ENCODE measurements at places on chromosomes 12 and 14. TPM values are rescaled to one million over a fixed set of nuclear protein-coding genes. Genes with fewer than 3 reads are reported as not detected.

DNA sequence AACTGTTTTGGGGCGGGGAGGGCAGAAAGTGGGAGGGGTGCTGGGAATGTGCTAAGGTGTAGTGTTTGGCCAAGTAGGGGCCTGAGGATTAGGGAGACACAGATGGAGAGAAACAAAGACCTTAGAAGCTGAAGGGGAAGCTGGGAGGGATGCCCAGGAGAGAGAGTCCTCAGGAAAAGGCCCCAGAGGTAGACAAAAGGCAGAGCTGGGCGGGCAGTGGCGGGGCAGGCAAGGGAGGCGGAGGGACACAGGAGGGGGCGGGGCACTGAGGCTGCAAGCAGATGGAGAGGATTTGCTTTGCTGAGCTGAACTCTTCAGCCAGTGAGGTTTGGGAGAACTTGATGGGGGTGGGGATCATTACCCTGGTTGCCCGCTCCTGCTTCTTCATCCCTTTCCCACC is 2.8 kb downstream of the PTMS start:
- ATAC-seq = no peak

Gene VWF
- 1.3 TPM for total RNA-seq

GRCh38 chr12:64890873-64891468 is 66.5 kb downstream of the TBC1D30 start:
- ATAC-seq = peak; percentile 59

Gene SYNE2
- total RNA-seq = 41.3 TPM

Gene TAS2R8
- 0.43 TPM for total RNA-seq

Gene BEGAIN
- 16.0 TPM for total RNA-seq

Gene EIF2S3B
- total RNA-seq = 7.3 TPM

DNA sequence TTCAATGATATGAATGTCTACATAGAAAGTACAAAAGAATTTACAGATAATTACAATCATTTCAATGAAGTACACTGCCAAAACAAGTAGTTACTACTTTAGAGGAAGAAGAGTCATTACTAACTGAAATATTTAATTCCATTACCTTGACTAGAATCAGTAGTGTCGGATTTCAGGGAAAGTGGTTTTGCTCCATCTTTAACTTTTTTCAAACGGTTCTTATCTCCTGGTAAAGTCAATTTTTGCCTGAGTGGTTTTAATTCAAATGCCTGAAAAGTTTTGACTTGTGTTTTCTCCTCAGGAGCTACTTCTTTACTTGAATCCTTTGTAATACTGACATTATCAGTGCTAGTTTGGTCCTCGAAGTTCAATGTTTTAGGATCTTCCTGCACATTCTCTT is 6.9 kb downstream of the ZFC3H1 start:
- ATAC-seq = no peak

DNA sequence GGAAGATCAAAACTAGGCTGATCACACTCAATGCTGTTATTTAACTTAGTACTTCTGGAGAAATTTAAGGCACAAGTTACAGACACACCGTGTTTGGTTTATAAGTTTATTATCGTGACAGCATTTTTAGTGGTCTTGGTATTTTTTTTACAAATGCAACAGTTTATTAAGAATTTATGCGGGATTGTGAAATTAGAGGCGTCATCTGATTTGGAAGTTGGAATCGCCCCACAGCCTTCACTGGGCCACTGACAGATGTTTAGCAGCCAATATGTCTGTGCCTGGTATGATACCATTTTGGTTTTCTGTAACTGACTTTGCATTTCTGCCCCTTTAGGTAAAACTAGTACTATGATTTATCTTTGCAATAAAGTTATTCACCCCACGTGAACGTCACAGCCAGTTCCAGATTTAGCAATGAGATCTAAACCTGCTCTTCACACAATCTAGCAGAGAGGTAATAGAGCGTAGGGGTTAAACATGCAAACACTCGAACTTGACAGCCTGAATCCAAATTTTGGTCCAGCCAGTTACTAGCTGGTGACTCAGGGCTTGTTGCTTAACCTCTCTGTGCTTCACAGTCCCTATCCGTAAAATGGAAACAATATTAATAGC is 73.2 kb upstream of the SSTR1 start:
- no peak for ATAC-seq

GRCh38 chr14:96888593-96888992 is 91.4 kb downstream of the VRK1 start:
- ATAC-seq = no peak

DNA sequence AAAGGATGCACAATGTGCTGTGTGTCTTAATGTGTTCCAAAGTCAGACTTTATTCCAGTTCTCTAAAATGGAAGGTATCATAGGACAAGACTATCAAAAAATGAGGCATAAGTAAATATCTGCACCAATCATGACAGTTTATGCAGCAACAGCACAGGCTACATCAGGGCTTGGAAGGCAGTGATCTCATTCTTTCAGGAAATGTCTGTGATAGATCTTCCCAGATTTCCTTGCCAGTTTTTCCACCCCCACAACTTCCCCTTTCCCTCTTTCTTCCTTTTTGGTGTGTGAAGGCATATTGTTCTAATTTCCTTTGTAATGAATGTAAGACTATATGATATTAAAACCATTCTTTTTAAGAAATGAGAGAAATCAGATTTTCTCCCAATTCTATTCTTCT is 326.7 kb downstream of the ATP23 start:
- no peak for ATAC-seq

Gene FBLN5
- total RNA-seq = 496 TPM

DNA sequence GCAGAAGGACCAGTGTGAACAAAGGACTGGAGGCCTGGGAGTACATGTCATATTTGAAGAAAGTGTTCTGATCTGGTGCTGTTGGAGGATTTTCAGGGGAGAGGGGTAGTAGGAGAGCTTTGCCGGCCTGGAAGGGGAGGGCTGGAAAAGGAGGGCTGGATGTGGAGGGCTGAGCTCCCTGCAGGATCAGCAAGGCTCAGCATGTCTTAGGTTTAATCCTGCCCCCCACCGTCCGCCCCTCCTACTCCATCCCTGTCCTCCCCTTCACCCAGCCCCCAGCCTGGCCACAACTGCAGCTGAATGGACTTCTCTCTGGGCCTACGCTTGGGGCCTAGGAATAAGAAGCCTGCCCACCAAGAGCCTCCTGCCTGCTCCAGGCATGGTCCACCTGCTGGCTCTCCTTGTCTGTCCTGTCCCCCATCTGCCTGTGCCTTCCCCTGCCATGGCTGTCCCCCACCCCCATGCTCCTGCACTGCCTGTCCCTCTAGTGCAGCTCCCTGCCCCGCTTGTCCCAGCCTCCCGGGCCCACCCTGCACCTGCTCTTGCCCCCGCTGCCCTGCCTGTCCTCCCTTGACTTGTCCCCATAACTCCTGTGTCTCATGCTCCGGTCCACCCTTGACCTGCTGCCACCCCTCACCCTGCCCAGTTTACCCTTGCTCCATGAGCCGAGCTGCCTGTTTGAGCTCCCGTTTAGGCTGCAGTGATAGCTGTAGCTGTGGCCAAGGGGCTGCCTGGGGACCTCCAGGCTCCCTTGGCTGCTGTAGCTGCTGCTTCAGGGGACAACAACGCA is 9.8 kb upstream of the RARG start:
- peak; percentile 64 for ATAC-seq

Gene SIX1
- 0.95 TPM for total RNA-seq

Gene RITA1
- total RNA-seq = 22.6 TPM

- ATAC-seq = peak; percentile 80
These were observed 83.6 kb upstream of the USP44 start for GRCh38 chr12:95634622-95635621.

Gene RPL10L
- total RNA-seq = not detected

Gene KERA
- not detected for total RNA-seq

Gene DUSP6
- total RNA-seq = 12.3 TPM

DNA sequence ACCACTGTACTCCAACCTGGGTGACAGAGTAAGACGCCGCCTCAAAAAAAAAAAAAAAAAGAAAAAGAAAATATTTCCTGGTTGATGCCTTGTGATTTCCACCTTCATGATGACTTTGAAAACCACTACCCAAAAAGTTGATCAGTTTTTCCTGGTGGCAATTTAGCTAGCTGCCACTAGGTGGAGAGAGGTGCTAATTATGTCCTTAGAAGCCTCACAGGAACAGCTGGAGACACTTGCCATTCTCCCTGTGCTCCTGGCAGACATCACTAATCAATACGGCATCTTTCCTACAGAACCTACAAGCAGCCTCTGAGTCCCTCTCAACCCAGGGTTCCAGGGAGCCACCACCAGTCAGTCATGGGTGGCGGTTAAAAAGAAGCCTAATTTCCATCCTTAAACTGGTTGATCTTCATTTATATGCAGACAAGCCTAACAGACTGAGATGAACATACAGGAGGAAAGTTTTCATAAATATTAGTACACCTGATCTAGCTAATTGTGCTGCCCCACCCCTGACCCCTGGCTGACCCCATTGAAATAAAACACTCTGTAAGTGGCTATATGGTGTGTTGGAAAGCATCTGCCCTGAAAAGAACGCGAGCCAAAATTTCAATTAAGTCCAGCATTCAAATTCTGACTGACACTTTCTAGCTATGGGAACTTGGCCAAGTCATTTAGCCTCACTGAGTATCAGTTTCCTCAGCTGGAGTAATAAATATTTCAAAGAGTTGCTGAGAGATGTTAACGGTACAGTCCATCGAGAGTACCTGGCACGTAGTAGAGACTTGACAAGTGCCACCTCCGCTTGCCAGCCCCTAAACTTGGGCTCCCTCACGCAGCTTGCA is 6.2 kb upstream of the OAS1 start:
- ATAC-seq = peak; percentile 76

Gene LTBP2
- total RNA-seq = 1.8 TPM

Measured in motor neuron (in vitro differentiated cells).